ENCODE measurements at places on chromosomes 11 and 22.

- no peak for DNase-seq
Observed at GRCh38 chr22:45628515-45628914, 43.1 kb upstream of the ATXN10 start.

DNA sequence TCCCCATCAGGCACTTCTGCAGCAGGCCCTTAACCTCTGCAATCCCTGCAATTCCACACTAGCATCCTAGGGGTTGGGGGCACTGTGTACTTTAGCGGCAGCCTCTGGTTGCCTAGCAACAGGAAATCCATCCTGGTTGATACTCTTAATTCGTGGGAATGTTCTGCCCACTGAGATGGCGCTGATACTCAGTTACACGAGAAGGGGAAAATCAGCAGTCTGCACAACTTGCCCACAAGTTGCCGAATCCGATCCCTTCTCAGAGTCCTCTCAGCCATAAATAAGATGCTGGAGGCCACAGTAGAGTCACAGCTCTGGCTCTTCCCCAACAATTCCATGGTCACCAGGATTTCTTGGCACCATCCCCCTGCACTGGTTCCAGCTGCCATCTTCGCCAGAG lies 57.6 kb upstream of the CRYBB3 start:
- no peak for DNase-seq

DNA sequence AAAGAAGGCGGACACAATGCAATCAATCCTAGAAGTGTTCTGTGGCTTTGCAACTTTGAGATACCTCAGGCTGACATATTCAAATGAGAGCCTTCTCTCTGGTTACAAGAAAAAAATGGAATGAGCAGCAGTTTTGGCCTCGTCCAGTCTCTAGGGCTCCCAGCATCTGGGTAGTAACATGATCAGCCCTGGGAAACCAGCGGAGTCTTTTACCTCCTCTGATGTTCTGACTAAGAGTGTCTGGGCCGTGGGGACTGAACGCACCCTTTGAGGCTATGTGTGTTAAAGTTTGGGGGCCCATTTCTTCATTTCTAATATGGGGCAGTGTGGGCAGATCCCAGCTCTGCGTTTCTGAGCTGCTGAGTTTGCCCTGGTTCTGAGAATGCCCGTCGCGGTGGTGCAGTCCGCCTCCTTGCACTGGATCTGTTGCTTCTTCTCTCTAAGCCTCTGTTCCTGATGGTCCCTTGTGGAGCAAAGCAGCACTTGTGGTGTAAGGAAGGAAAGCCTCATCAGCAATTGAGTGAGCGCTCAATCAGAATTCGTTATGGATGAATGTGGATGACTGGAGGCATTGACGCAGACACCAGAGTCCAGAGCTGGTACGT lies 8.1 kb downstream of the PARVB start:
- no peak for DNase-seq

DNA sequence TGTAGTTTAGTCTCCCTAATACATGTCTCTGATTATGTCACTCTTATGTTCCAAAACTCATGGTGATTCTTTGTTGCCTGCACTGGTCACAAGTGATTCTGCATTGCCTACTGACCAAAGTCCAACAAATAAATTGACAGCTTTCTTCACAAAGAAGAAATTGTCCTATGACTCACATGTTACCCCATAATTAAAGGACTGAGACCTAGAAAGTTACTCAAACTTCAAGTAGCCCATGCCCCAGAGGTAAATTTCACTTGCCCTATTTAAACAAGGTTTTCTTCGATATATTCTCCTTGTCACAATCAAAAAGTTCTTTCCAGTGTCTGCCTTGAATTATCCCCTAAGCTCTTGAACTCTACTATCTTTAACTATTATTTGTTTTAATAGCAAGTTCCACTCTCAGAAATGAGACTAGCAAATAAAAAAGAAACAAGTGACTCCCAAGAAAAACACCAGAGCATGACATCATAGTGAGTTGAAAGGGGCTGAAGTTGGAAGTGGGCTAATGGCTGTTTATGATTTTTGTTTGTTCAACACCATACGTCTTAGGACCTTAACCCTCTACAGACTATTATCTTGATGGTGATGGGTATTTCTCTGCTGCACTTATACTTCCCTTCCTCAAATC lies 94.5 kb upstream of the BLID start:
- no peak for DNase-seq

DNA sequence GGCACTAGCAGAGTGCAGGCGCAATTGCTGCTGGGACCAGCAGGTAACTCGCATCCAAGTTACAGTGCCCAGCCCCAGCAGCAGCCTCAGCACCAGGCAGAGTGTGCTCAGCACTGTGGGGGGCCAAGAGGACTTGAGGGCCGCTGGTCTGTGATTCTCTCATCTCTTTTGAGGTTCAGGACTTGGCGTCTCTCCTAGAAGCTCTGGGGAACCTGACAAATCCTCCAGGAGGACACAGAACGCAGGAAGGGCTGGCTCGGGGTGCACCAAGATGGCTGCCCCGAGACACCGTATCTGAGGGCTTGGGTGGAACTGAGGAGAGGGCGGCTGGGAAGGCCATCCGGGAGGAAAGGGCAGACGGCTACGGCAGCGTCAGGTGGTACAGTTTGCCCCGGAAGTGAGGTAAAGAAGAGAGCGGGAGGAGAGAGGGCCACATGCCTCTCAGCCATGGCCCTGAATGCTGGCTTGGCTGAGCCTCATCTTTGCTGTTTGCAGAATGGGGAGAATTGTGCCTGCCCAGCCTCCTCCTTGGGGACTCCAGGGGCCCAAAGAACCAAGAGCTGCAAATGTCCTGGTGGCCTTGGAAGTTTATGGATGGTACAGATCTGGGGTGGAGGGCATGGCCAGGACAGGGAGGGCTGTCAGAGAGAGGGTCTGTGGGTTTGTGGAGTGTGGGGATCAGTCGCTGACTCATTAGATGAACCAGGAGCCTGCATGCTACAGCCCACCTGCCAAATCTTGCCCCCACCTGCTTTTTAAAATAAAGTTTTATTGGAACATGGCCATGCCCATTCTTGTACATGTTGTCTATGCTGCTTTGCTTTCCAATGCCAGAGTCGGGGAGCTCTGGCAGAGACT lies 78.0 kb downstream of the MYEOV start:
- DNase-seq: no peak

Measured in RCC 7860 (cell line).